Stomach (tissue), 19 donors: ENCODE measurements at places on chromosomes 16 and 17. TPM values are rescaled to one million over a fixed set of nuclear protein-coding genes. Genes with fewer than 3 reads are reported as not detected.
A peak's percentile ranks its signal among the peaks of the same experiment; 100 is the strongest.

DNA sequence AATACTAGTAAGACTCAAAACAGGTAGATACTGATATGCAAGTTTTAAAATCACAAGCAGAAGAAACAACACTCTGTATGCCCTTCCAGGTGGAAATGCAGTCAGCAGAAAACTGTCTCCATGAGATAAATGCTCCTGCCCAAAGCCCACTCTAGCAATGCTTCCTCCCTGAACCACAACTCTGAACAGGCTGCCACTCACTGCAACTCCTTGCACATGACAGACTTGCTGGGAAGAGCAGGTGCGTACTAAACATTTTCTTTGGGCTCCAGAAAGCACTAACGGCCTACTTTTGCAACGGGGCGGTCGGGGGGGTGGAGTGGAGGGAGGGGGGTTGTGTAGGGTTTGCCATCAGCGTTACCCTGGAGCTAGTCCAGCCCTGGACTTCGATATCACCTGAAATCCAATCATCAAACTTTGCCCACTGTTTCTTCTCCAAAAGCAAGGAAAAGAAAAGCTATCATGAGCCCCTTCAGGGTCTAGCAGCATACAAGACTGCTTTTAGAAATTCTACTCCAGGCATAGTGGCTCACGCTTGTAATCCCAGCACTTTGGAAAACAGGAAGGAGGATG lies 46.1 kb downstream of the ANKRD11 start:
- no peak overlapping the region for H3K4me3 ChIP-seq
- no peak for DNase-seq
- H3K27me3 ChIP-seq, result no peaks in the 10 kb centered on the region
- H3K27ac ChIP-seq, result peak overlapping the region; percentile 63

DNA sequence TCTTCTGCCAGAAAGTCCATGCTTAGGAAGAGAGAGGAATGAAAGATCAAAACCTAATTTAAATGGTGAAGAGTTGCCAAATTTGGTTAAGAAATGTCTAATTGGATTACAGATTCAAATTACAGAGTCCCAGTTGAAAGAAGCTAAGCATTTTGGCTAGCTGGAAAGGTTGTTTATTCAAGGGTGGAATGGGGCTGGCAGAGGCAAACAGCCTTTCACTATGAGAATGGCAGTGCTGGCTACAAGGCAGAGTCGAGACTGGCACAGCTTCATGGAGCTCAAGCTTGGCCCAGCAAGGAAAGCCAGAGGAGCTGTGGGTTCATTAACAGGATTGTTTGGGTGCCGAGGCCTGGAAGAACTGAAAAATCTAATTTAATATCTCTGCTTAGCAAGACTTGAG lies 13.6 kb downstream of the MAP3K3 start:
- no peak overlapping the region for H3K4me3 ChIP-seq
- peaks cover 65% of the 10 kb centered on the region for H3K36me3 ChIP-seq
- H3K4me1 ChIP-seq, result peaks cover 20% of the 10 kb centered on the region
- peak overlapping the region; percentile 58 for H3K27ac ChIP-seq
- DNase-seq, result no peak

- no peaks in the 10 kb centered on the region for H3K27me3 ChIP-seq
- H3K27ac ChIP-seq, result no peak overlapping the region
- H3K4me1 ChIP-seq, result no peaks in the 10 kb centered on the region
- DNase-seq, result no peak
- H3K36me3 ChIP-seq, result peaks cover 57% of the 10 kb centered on the region
These were observed 12.6 kb upstream of the MRPL38 start for GRCh38 chr17:75917141-75917916.

GRCh38 chr16:19745286-19746010 lies 27.4 kb downstream of the IQCK start:
- H3K36me3 ChIP-seq, result no peaks in the 10 kb centered on the region
- H3K27me3 ChIP-seq, result no peaks in the 10 kb centered on the region
- DNase-seq, result no peak

GRCh38 chr16:11312718-11313492 lies 31.8 kb upstream of the PRM1 start:
- H3K27me3 ChIP-seq, result no peaks in the 10 kb centered on the region
- peaks cover 23% of the 10 kb centered on the region for H3K4me1 ChIP-seq
- H3K4me3 ChIP-seq, result no peak overlapping the region
- no peaks in the 10 kb centered on the region for H3K36me3 ChIP-seq
- peak; percentile 75 for DNase-seq

GRCh38 chr16:69566981-69567680 lies 1.4 kb downstream of the NFAT5 start:
- no peaks in the 10 kb centered on the region for H3K36me3 ChIP-seq
- peak overlapping the region; percentile 99 for H3K27ac ChIP-seq
- no peaks in the 10 kb centered on the region for H3K27me3 ChIP-seq
- peak overlapping the region; percentile 99 for H3K4me3 ChIP-seq

DNA sequence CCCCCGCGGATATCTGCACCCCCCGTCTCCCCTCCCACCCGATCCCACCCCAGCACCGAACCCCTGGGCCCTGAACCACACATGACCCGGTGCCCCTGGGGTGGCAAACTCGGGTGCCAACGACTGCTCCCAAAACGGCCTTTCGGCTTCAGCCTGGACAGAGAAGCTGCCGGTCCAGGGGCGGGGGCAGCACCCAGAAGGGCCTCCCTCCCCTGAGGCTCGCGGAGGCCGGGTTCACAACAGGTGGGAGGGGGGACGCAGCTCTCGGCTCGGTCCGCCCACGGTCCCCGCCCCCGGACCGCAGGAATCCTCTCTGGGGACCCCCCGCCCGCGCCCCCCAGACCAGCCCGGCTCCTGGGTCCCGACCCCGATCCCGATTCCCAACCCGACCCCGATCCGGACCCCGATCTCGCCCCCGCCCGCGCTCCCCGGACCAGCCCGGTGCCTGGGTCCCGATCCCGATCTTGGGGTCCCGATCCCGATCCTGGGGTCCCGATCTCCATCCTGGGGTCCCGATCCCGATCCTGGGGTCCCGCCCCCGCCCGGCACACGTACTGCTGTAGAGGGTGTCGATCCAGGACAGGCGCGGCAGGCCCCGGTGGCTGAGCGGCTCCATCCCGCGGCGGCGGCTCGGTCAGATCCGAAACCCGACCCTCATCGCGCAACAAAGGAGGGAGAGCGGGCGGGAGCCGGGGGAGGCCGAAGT lies 516 bp downstream of the ABR start:
- peak; percentile 73 for DNase-seq
- H3K4me1 ChIP-seq, result peaks cover 49% of the 10 kb centered on the region
- peak overlapping the region; percentile 65 for H3K4me3 ChIP-seq
- H3K27me3 ChIP-seq, result no peaks in the 10 kb centered on the region
- no peaks in the 10 kb centered on the region for H3K36me3 ChIP-seq

DNA sequence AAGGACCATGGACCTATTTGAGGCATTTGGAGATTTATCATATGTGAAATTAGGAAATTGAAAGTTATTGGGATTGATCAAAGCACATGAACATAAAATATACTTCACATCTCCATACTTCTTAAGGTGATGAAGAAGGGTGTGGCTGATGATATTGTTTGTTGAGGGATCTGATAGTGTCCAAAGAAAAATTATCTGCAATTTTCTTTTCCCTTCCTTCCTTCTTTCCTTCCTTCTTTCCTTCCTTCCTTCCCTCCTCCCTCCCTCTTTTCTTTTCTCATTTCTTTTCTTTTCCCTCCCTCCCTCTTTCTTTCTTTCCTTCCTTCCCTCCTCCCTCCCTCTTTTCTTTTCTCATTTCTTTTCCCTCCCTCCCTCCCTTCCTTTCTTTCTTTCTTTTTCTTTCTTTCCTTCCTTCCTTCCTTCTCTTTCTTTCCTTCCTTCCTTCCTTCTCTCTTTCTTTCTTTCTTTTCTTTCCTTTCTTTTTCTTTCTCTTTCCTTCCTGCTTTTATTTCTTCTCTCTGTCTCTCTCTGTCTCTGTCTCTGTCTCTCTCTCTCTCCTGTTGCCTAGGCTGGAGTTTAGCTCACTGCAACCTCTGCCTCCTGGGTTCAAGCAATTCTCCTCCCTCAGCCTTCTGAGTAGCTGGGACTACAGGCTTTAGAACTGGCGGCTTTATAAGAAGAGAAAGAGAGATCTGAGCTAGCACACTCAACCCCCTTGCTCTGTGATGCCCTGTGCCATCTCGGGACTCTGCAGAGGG lies 20.9 kb upstream of the ITPRIPL2 start:
- no peak overlapping the region for H3K27ac ChIP-seq
- no peaks in the 10 kb centered on the region for H3K36me3 ChIP-seq
- no peak for DNase-seq
- no peaks in the 10 kb centered on the region for H3K27me3 ChIP-seq
- H3K4me1 ChIP-seq, result peaks cover 19% of the 10 kb centered on the region
- no peak overlapping the region for H3K4me3 ChIP-seq

- peaks cover 29% of the 10 kb centered on the region for H3K4me1 ChIP-seq
- no peaks in the 10 kb centered on the region for H3K27me3 ChIP-seq
- H3K36me3 ChIP-seq, result peaks cover 6% of the 10 kb centered on the region
These were observed 3.1 kb upstream of the SETD6 start for GRCh38 chr16:58511933-58512815.

- DNase-seq, result no peak
- no peaks in the 10 kb centered on the region for H3K27me3 ChIP-seq
- H3K36me3 ChIP-seq, result no peaks in the 10 kb centered on the region
These were observed 410.0 kb downstream of the MAF start for GRCh38 chr16:79190542-79190941.

- peaks cover 4% of the 10 kb centered on the region for H3K4me1 ChIP-seq
- no peak overlapping the region for H3K4me3 ChIP-seq
- DNase-seq, result no peak
- no peak overlapping the region for H3K27ac ChIP-seq
- no peaks in the 10 kb centered on the region for H3K27me3 ChIP-seq
These were observed 18.7 kb downstream of the VAT1L start for GRCh38 chr16:77807021-77807420.

GRCh38 chr17:67570797-67571196 lies 146.9 kb upstream of the NOL11 start:
- H3K4me1 ChIP-seq, result no peaks in the 10 kb centered on the region
- DNase-seq, result no peak
- H3K27ac ChIP-seq, result no peak overlapping the region
- H3K4me3 ChIP-seq, result no peak overlapping the region
- no peaks in the 10 kb centered on the region for H3K27me3 ChIP-seq
- H3K36me3 ChIP-seq, result no peaks in the 10 kb centered on the region

GRCh38 chr17:82202981-82203380 lies 9.7 kb downstream of the CCDC57 start:
- no peak overlapping the region for H3K27ac ChIP-seq
- H3K36me3 ChIP-seq, result peaks cover 3% of the 10 kb centered on the region
- no peak overlapping the region for H3K4me3 ChIP-seq
- H3K27me3 ChIP-seq, result no peaks in the 10 kb centered on the region
- no peak for DNase-seq

HS3ST3B1 gene
- not detected for total RNA-seq

BAHCC1 gene
- total RNA-seq, result 56.2 TPM

KRTAP9-2 gene
- not detected for total RNA-seq

MYO1D gene
- total RNA-seq, result 106 TPM

ULK2 gene
- total RNA-seq, result 11.1 TPM
